NCI-H2081 (cell line): ENCODE measurements at places on chromosomes 5 and 9.
A peak's percentile ranks its signal among the peaks of the same experiment; 100 is the strongest.

DNA sequence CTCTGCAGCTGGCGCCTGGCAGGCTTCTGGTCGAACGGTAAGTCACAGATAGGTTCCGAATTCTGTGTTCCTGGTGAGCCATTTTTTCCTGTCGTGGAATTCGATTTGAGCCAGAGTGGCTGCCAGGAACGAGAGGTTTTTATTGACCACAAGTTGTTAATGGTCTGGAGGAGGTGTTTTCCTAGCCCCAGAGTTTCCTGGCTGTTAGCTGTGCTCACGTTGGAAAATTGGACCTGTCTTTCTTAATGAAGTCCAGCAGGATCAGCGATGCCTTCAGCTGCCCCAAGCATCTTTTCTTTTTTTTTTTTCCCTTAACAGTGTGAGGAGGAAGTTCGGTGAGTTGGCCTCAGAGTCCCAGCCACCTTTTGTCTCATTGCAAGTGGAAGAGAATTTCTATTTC is 62.9 kb downstream of the COL5A1 start:
- no peak for DNase-seq

- DNase-seq, result no peak
These were observed 47.2 kb downstream of the SGTB start for GRCh38 chr5:65674749-65675148.

DNA sequence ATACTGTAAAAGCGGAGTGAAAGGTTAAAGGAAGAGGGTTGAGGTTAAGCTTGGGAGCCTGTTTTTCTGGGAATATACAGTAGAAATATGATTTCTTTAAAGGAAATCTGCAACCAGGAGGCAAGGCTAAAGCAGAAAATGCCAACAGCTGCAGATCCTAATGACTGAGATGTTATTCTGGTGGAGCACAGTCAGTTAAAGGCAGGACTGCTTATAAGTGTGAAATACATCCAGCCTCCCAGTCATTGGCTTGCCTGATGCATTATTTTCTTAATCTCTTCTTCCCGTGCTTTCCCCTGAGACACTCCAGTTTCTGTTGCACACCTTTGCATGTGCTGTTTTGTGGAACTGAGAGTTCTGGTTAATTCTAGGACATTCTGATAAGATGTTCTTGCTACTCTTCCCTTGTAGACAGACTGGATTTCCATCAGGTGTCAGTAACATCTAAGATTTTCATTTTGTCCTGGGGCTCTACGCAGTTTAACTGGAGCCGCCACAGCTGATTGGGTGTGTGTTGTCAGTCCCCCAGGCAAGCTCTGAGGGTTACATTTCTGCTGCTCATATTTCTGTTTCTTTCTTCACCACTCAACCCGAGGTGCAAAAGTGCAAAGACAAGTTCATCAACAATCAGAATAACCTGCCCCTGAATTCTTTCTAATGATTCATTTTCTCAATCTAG is 44.4 kb downstream of the CAST start:
- DNase-seq, result no peak

DNA sequence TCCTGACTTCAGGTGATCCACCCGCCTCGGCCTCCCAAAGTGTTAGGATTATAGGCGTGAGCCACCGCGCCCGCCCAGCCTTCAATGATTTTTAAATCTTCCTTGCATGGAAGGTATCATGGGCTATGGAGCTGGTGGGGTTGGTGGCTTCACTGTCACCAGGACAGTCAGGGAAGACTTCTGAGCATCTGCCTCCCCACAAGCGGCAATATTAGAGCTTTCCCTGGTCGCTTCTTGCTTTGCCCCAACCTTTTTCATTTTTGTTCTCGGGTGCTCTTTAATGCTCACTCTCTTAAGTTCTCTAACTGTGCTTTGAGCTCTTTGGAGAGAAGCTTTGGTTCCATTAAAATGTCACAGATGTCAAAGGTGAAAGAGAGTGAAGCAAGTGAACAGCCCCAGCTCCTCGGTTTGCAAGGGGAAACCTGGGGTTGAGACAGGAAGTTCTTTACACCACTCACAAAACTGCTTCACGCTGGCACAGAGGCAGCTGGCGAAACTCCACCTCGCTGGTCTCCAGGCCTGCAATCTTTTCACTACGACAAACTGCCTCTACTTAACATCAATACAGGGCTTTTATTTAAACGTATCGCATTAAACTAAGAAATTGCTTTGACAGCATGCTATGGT is 142.5 kb upstream of the RETREG1 start:
- DNase-seq, result peak; percentile 77

DNA sequence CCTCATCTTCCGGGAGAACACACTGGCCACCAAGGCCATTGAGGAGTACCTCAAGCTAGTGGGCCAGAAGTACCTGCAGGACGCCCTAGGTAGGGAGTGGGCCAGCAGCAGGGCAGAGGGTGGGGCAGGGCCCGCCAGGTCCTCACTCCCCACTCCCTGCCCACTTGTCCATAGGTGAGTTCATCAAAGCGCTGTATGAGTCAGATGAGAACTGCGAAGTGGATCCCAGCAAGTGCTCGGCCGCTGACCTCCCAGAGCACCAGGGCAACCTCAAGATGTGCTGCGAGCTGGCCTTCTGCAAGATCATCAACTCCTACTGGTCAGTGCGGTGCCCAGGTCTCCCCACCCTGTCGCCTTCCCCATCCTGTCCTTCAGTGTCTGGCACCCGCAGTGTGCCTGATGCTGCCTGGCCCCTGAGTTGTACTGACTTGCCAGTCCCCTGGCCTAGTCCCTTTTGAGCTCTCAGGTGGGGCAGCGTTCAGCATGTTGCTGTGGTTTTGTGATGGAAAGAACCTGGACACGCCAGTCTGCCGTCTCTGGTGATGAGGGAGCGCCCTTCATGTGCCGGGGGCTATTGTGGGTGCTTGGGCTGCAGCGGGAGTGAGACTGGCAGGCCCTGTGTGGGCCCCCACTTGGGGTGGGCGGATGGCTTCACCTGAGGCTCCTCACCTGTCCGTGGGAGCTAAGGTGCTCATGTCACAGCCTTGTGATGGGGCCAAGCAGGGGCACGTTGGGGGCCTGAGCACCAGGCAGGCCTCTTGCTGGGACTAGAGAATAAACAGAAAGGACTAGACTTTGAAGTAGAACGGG is 112.3 kb downstream of the DAB2IP start:
- no peak for DNase-seq

DNA sequence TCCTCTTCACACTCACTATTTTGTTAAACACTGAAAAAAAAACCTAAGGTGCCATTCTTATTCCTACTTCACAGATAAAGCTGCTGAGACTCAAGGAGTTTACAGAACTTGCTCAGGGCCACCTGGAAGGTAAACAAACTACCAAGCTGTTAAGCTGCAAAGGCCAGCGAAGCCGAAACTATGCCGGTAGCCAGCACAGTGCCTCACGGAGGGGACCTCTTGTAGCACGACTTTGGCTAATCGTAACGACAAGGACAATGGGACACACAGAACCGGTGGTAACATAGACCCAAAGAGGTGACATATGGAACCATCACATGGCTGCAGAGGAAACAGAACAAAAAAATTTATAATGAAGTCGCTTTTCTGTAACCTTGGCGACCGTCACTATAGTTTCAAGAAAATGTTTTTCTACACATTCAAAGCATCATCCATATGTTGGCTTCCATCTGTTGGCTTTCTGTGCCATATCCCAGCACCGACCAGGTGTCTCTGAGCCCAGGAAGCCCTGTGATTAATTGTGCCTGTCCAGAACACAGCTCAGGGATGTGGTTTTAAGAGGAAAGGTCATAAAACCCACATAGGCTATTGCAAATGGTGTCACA is 60.3 kb downstream of the S1PR3 start:
- DNase-seq, result no peak

- no peak for DNase-seq
These were observed 270.4 kb downstream of the ARHGAP26 start for GRCh38 chr5:143040622-143041021.

DNA sequence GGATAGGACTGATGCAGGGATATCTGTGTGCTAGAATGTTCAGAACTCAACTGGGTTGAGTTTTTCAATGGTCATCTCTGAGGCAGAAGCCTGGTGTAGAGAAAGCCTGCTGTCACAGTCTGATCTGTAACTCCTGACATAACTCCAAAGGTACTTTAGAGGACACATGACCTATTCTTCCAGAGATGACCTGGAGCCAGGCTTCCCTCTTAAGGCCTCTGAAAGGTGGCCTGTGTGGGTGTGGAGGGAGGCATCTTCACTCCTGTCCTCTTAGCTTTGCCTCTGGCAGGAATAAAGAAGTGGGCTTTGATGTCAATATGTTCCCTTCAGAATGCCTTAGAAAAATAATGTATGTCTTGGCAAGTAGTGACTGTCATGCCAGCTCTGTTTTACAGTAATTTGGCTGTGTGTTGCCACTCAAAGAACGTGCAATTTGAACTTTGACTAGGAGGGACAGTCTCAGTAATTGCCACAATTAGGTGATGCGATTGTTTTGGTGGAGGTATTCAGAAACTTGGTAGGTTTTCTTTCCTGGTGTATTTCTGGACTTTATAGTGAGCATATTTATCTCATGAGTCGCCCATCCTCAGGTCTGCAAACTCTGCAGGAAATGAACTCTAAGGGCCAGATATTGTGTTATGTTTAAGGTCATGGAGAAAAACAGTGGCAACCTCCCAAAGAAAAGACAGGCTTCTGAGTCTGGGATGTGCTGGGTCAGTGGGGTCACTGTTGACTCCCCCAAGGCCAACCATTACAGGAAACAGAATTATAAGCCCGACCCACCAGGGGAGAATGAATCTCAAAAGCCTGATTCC is 3.2 kb upstream of the C5orf63 start:
- DNase-seq, result no peak

DNA sequence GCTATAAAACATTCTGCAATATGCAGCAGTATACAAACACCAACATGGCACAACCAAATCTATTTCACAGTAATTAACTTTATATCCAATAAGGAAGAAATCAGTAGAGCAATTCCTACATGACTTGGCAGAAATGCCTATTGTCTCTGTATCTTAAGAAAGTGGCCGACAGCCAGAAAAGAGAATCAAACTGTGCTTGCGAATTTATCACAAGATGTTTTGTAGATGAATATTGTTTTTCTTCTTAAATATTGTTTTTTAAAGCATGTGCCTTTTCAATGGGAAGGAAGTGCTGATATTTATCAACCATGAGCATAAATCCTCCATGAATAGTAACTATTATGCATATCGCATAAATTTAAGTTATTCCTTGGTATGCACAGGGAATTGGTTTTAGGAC is 501.7 kb upstream of the DMAC1 start:
- no peak for DNase-seq

DNA sequence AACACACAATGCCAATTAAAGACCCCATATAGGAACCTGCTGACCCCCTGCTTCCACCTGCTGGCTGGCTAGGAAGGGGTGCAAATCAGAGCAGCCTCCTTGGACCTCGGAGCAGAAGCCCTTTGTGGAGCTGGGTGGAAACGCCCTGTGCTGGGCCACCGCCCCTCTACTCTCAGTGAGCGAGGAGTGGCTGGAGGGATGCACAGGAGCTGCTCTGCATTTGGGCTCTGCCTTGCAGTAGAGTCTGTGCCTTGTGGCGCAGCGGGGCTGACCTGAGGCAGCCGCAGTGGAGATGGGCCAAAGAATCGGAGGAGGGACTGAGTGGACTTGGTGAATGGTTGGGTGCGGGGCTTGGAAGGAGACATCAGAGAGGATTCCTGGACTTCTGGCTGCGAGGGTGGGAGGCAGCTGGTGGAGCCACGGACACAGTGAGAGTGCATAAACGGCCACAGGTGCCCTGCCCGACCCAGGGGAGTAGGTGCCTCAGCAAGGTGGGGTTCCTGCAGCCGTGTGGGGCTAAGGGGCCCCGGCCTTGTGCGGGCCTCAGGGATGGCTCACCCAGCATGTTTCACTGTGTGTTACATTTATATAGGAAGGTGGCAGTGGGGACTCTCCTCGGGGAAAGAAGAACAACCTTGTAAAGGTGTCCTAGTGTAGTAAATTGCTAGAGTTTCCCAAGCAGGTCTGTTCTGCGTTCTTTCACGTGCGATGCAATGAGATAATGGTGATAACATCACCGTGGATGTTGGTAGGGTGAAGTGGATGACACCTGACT is 14.1 kb upstream of the IRX4 start:
- no peak for DNase-seq

DNA sequence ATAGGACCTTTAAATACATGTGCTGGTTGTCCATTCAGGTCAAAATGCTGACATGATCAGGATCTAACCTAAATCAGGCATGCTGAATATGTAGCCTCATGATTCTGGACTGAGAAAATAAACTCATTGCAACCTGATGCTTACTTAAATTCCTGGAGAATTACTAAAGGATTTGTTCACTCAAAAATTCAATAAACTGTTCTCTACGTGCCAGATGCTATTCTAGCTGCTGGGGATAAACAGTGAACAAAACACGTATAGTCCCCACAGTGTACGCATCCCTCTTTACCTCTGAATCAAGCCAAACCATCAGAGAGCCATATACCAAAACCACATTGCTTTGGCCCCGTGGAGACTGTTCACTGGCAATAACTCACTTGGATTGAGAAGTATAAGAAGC is 6.1 kb downstream of the SCAI start:
- DNase-seq, result no peak

DNA sequence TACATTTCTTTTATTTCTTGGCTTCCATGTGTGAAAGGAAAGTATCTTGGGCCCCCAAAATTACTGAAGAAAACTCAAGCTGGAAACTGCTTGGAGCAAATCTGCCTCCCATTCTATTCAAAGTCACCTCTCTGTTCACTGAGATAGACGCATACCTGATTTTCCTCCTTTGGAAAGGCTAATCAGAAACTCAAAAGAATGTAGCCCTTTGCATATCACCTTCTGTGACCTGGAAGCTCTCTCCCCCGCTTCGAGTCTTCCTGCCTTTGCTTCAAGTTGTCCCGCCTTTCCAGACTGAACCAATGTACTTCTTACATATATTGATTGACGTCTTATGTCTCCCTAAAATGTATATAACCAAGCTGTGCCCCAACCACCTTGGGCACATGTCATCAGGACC is 5.0 kb upstream of the RXFP3 start:
- no peak for DNase-seq

DNA sequence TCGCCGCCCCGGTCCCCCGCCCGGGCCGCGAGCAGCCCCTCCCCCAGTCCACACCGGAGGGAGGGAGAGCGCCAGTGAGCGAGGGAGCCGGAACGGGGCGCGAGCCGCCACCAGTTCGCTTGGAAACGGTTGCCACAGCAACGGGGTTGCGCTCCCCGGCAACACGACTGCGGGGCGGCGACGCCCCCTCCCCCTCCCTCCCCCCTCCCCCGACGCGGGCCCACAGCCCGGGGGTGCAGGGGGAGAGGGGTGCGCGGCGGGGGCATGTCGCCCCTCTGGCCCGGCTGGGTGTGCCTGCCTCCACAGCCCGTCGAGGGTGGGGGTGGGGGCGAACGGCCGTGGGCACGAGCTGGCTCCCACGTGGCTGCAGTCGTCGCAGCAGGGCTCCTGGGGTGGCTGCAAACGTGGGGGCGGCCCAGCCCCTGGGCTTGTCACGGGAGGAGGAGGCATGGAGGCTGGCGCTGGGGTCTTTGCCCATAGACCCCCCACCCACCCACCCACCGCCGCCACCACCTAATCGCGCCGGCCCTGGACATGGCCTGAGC is 524 bp downstream of the PRR7 start:
- DNase-seq, result peak; percentile 73
